ENCODE measurements at places on chromosomes 5 and 9.

DNA sequence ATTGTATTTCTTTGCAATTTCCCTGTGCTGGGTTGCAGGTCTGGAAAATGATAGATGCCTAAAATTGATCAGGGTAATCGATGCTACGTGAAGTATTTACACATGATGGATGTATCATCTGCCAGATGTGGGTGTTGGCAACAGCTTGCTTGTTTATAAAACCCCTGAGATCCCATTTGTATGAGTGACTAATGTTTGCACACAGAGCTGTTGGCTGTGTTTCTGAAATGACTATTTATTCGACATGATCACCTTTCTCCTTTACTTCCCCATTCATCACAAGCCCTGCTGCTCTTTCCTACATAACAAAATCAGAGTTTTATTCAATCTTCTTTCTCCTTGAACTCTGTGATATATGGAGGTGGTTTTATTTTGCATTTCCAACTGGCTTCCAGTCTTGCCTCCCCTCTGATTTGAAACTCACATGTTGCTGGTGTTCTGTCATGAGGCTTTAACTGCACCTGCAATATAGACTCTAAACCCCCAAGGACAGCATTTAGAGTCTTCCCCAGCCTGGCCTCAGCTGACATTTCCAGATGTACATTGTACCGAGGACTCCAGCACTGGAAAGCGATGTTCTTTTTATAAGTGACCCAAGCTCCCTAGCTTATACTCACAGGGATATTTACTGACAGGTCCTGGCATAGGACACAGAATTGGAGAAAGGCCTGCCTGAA is 50.7 kb upstream of the SHB start:
- DNase-seq: no peak

GRCh38 chr9:136095070-136096058 is at the start of gene NACC2:
Gene NACC2, minus strand, starts transcription at chr9:136095289. Its CDS starts 44,768 bp downstream, at chr9:136050521.
- DNase-seq: peak; percentile 46

DNA sequence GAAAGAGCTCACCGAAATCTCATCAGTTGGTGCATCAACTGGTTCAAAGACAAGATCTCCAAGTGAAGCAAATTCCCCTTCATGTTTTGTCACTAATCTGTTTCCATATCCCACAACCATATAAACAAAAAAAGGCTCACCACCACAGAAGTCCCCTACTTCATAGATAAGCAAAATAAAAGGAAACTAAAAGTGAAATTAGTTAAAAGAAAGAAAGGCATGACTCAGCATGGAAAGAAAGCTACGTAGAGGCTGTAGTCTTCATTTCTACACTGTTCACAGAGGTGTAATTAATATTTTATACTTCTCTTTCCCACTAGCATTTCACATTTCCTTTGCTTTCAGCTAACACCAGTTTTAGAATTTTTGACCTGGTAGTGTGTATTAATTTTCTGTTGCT is 208.0 kb downstream of the CYLC2 start:
- no peak for DNase-seq

DNA sequence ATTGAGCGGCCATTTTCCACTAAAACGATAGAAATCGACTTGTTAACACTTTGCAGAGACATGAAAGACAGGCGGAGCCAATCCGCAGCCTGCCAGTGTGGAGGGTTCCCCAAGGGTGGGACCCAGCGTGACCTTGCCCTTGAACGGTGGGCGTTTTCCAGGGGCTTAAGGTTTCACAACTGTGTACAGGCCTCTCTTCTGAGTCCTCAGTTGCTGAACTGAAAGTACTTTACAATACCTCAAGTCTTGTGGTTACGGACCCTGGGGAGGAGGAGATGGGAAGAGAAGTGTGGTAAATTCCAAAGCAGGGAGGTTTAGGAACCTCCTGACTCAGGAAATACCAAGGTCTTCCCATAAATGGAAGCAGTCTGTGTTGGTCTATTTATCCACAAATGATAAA is 68.2 kb upstream of the CKMT2 start:
- no peak for DNase-seq

Data from NCI-H510A (cell line).